ENCODE measurements at places on chromosomes 3 and 15.

- DNase-seq = no peak
Measured at GRCh38 chr3:12785096-12785495, 11.4 kb upstream of the CAND2 start.

DNA sequence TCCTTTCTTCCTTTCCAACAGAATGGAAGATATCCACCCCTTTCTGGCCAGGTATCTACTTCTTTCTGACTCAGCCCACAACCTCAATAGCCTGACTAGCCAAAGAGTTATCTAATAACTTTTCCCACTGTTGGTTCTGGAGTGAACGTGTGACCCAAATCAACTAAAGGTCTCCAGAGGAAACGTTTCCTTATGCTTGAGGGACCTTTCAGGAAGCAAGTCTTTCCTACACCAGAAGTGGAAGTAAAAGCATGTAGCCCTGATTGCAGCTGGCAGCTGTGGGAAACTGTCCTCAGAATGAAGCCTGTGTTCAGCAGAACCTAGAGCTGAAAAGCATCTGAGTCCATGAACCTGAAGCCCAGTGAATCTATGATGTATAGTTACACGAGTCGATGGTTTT lies 34.7 kb upstream of the PHLDB2 start:
- DNase-seq = no peak

- peak; percentile 99 for DNase-seq
Measured at GRCh38 chr3:190497811-190498210, 16.1 kb upstream of the IL1RAP start.

DNA sequence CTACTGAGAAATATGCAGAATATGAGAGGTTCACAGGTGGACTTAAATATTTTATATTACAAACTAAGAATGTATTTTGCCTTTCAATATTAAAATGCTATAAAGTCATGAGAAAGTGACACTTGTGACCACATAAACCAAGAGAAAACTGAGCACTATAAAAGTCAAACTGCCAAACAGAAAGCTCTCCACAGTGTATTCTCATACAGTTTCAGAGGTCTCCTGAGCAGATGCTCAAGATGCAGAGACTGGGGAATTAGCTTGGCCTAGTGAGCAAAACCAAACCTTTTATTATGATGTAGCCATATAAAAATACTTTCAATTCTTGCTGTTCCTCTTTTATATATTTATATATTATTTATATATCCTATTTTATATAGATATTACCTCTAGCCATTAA lies 227.8 kb downstream of the TBC1D5 start:
- DNase-seq = no peak

GRCh38 chr3:179247289-179248015 lies 3.5 kb downstream of the KCNMB3 start:
- no peak for DNase-seq

- DNase-seq = no peak
Measured at GRCh38 chr15:29522373-29523276, 253.0 kb upstream of the NSMCE3 start.

- no peak for DNase-seq
Measured at GRCh38 chr3:27076815-27077630, 292.2 kb downstream of the NEK10 start.
